ENCODE measurements at places on chromosomes 1 and 21.

DNA sequence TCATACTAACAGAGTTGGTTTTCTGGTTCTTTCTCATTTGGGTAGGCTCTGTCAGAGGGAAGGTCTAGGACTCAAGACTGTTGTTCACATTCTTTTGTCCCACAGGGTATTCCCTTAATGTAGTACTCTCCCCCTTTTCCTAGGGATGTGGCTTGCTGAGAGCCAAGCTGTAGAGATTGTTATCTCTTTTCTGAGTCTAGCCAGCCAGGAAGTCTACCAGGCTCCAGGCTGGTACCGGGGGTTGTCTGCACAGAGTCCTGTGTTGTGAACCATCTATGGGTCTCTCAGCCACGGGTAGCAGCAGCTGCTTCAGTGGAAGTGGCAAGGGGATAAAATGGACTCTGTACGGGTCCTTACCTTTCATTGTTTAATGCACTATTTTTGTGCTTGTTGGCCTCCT lies 226.4 kb downstream of the LBR start:
- no peak for DNase-seq

DNA sequence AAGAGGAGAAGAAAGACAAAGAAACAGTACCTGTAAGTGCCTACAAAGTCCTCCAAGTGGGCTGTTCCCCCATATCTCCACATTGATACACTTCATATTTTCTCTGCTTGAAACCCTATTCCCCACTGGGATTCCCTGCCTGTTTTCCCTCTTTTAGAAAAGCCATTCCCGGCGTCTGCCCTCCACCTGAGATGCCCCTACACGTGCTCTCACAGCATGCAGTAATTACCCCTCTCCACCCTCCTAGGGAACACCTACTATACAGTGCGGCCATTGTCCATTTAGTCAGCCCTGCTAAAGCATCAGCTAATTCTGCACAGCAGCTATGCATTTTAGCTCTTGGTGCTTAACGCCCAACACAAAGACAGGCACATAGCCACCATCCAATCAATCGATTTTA lies 135.7 kb upstream of the TIAM1 start:
- DNase-seq, result no peak

- DNase-seq, result peak; percentile 84
These were observed 618 bp upstream of the SERTAD4 start for GRCh38 chr1:210231846-210232510.

- DNase-seq, result no peak
These were observed 74.7 kb downstream of the RUNX1 start for GRCh38 chr21:34974162-34974981.

GRCh38 chr1:15445390-15446122 lies 7.3 kb downstream of the CTRC start:
- DNase-seq, result no peak

DNA sequence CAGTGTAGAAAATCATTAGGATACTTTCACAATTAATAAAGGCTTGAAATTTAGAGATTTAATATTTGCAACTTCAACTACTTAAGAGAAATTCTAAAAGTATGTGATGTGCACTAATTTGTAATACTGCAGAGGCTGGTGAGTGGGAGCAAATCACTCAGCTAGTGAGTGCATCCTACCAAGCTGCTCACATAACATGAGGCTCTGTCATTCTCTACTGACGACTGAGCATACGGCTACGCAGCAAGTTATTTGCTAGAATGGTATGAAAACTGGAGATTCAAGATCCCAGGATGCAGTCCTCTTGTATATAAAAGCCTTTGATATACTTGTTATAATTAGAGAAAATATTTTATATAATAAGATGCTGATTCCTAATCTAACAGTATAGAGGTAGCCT lies 90.1 kb downstream of the ATP1B1 start:
- no peak for DNase-seq

GRCh38 chr1:41779360-41779759 lies 139.4 kb downstream of the HIVEP3 start:
- DNase-seq, result no peak

DNA sequence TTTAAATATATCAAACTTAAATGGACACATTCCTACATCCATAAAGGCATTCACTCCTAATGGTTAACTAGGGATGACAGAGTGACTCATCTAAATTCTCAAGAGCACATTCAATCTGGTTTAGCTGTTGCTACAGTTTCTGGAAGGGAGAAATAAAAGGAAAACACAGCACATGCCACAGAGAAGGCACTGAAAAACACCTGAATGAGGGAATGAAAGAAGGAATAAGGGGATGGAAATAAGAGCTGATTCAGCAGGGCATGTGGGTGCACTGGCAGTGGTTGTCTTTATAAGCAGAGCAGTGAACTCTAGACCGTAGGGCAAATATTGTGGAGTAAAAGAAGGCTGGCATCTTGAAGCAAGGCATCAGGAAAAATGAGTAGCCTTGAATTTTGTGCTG lies 79.3 kb downstream of the LHX4 start:
- no peak for DNase-seq

DNA sequence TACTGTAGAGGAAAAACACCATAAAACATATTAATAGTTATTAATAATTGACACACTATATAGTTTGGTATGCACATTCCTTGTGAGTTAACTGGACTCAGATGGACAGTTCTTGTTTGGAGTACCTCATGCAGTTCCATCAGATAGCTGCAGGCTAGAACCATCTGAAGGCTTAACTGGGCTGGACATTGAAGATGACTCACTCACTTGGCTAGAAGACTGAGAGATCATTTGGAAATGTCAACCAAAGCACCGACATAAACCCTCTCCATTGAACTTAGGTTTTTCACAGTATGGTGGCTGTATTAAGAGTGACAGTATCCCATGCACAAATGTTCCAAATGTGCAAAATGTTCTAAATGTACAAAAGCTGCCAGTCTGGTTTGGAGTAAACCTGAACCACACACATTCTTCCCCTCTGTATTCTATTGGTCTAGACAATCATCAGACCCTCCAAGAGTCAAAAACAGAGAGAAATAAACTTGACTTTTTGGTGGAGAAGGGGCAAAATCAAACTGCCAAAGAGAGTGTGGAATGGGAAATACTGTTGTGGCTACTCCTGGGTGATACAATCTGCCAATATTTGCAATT lies 708.4 kb downstream of the KCNT2 start:
- DNase-seq, result no peak

GRCh38 chr1:201378804-201379203 lies 1.3 kb upstream of the TNNT2 start:
- DNase-seq, result no peak

GRCh38 chr1:10378081-10378841 lies 20.6 kb upstream of the PGD start:
- no peak for DNase-seq

DNA sequence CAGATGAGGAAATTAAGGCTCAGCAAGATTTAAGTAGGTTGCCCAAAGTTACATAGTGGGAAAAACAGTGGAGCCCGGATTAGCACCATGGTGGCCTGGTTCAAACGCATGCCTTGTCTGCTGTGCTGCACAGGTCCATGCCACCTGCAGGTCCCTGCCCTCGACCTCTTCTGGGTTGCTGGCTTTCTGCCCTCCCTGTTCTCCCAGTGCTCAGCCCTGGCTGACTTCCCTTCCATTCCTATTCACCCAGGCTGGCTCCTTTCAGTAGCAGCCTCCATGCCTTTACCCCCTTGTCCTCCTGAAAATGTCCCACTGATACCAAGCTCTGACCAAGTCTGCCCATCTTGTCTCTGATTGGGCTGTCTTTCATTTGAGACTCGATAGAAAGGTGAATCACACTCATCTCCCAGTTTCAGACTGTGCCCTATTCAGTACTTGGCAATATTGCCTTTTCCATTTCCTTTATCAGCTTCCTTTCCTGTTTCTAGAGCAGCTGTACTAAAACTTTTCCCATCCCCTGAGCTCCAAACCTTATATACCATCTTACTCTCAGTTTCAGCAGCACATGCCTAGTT lies 75.8 kb downstream of the ST3GAL3 start:
- DNase-seq, result no peak

- DNase-seq, result no peak
These were observed 31.4 kb downstream of the PRDX6 start for GRCh38 chr1:173508541-173508940.

DNA sequence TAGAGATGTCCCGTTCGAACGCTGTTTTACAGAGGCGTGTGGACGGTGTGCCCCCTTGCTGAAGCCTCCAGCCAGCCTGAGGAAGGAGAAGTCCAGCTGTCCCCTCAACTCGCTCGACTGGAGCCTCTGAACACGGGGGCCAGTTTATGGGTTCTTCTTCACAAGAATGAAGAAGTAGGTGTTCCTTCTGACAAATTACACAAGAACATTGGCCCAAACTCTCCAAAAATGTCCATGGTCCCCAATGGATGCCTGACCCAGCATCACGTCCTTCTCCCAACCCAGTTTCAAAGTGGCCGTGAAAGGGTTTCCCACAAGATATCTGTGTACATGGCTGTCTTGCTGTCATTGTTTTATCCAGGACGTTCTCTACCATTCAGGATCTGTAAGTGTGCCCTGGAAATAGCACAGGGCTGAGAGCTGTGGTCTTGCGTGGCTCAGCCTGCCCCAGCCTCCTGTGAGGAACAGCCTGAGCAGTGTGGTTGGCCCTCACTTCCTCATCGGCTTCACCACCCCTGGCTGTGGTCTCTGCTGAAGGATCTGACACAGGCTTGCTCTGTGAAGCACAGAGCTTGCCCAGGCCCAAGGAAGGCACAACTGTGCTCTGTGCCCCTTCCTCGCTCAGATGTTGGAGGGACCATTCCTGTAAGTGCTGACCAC lies 1.0 kb upstream of the S100B start:
- DNase-seq, result no peak

GRCh38 chr1:14143777-14144176 lies 443.8 kb downstream of the PRDM2 start:
- DNase-seq, result no peak

DNA sequence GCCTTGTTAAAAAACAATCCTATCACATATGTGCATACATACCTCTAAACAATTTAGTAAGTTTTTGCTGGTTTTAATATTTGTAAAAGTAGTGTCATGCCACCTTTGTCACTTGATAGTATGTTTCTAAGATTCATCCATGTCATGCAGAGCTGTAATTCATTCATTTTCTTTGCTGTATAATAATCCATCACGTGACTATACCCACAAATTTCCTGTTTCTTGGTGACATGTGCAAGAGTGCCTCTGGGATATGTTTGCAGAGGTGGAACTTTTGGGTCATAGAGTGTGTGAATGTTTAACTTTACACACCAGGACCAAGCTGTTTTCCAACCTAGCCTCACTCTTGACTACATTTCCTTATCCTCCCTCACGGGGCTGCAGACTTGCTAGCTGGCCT lies 62.9 kb downstream of the ZSCAN20 start:
- no peak for DNase-seq

- no peak for DNase-seq
These were observed 16.6 kb upstream of the DUSP10 start for GRCh38 chr1:221758455-221758854.

GRCh38 chr1:65265651-65266351 lies 43.5 kb upstream of the DNAJC6 start:
- peak; percentile 91 for DNase-seq

- no peak for DNase-seq
These were observed 142.9 kb downstream of the ROR1 start for GRCh38 chr1:63916485-63917360.

DNA sequence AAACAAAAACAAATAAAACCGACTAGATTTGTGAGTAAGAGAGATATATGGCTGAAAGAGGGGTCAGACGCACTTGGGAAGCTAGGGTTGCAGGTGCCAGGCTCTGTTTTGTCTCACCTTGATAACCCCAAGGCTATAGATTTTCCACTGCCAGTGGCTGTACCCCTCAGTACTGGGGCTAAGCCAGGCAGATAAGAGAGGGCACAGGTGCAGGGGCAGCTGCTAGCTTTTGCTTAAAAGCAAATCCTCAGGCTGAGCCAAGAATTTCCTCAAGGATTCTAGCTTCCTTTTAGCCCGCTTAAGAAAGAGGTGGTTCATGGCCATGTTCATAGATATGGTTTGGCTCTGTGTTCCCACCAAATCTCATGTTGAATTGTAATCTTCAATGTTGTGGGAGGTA lies 57.9 kb downstream of the OVGP1 start:
- peak; percentile 55 for DNase-seq

DNA sequence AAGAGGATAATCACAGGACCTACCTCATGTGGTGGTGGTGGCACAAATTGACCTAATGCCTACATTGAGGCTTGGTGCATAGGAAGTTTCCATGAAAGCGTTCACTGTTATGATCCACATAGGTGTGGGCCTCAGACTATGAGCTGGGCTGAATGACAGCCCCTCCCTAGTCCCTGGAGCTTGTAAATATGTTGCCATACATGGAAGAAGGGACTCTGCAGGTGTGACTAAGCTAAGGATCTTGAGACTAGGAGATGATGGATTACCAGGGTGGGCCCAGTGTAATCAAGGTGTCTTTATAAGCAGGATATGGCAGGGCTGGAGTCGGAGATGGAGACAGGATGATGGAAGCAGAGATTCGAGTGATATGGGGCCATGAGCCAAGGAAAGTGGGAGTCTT lies 31.0 kb upstream of the KCNE1 start:
- no peak for DNase-seq

DNA sequence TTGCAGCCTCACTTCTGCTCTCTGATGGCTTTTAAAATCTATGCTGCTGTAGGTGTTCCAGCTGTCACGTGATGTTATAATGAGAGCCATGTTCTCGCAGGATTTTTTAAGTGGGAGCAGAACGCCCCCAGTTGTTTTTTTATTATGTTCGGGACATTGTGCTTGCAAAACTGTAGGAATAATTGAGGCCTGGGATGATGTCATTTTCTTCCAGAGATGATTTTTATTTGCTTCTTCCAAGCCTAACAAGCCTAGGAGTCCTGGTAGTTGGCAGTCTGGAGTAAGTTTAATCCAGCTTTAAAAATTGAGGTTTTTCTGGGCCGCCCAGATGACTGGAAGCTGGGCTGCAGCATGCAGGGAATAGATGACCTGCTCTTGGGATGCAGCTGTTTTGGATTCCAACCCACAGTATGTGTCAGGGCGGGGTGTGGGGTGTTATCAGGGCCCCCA lies 34.6 kb upstream of the CHIT1 start:
- DNase-seq, result no peak

- DNase-seq, result no peak
These were observed 10.2 kb downstream of the NFYC start for GRCh38 chr1:40701684-40702083.

GRCh38 chr1:174768516-174768915 lies 231.2 kb upstream of the CACYBP start:
- no peak for DNase-seq

DNA sequence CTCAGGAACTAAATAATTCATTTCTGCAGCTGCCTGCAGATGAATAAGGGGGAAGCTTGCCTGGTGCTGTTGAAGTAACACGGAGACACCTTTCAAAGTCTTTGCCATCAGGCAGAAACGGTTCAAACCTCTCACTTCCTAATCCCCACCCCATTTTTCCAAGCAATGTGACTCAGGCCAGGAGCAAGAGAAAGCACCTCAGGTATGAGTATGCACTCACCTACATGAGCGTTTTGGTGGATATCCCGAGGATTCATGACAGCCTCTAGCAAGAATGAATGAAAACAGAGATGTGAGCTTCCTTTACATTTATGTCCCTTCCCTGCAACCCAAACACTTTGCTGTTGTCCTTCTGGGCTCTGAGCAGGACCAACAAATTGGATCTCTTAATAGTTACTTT lies 63.4 kb upstream of the LAX1 start:
- DNase-seq, result no peak

GRCh38 chr1:3896396-3897000 lies 3.6 kb downstream of the C1orf174 start:
- no peak for DNase-seq
